ENCODE measurements at places on chromosomes 1 and 21.

- peak; percentile 31 for DNase-seq
Observed at GRCh38 chr1:204523605-204524215, 7.5 kb downstream of the MDM4 start.

DNA sequence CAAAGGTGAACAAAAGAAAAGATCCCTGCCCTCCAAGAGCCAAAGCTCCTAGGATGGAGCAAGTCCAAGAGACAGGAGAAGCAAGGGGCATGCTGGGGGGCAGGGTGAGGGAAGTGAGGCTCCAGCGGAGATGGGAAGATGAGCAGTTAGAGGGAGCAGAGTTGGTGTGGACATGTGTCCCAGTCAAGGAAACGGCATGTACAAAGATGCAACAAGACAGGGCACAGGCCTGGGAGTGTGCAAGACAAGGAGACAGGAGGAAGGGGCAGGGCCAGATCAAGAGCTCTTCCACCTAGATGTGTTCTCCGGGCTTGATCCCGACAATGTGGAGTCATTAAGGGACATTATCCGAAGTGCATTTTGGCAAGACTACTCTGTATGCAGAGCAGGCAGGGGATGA is 82.1 kb downstream of the CAPZB start:
- no peak for DNase-seq

GRCh38 chr1:167922023-167922422 is 8.1 kb upstream of the ADCY10 start:
- DNase-seq = peak; percentile 20

DNA sequence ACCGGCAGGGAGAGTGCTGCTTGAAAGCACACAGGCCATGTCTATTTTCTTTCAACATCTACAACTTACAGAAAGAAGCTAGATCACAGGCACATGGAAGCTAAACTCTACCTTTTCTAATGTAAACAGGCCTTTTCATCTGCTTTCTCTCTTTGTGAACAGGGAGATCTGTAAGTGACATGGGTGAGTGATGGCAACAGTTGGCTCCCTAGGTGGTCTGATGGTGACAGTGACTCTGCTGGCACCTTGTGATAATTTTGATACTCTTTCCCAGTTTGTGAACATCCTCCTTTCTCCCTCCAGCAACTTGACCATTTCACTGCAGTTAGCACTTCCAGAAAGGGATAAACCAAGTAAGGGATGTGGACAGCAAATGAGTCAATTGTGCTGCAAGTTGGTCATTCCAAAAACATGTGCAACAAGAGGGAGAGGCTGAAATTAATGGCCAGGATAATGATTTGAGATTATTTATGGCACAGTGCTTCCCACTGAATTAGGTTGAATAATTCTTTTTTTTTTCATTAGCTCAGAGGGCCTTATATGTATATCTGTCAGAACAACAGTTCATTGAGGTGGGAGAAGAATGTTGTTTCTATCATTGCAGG is 89.5 kb downstream of the XCL2 start:
- DNase-seq = no peak

DNA sequence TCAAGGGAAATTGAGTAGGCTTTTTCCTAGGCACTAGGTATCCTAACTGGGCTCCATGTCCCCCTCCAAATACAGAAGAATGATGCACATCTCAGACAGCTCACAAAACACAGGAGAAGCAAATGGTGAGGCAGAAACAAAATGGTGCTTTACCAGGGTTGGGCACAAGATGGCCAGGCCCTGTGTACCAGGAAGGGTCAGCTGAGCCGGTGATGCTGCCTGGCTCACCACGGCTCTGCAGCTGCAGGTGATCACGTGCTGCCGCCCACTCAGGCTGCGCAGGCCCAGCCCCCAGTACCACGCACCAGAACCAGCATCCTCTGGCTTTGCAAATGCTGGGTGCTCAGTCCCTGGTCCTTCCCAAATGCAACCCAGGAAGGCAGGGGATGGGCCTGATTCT is 993 bp upstream of the DSCAM start:
- DNase-seq = no peak

DNA sequence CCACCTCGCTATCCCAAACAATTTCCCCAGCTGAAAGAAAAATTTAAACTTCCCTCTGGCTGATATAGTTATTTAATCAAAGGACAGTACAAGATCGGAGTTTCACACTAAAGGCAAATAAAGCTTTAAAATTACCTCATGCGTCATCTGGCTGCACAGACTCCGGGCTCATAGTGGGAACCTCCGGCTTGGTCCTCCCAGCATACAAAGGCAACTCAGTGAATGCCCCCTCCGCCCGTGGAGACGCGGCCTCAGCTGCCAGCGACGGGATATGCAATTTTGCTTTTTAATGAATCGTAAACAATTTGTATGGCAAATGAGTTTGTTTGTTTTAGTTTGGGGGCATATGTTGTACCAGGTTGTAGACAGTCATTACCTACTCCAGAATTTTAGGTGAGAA is 214.6 kb upstream of the NFIA start:
- DNase-seq = no peak

- no peak for DNase-seq
Observed at GRCh38 chr21:46477765-46478164, 19.1 kb downstream of the DIP2A start.

DNA sequence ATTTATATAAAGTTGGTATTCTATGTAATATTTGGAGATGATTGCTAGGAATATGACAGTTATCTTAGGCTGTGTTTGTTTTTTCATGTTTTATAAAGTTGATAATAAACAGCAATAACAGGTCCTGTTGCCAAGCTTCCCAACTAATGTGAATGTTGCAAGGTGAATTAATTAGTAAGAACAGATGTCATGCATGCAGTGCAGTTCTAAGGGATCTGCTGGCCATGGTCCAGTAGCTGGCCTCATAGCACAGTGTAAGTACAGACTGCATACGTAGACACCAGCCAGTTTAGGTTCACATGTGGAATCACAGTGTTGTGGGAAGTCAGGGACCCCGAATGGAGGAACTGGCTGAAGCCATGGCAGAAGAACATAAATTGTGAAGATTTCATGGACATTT is 478.2 kb downstream of the NEGR1 start:
- no peak for DNase-seq

DNA sequence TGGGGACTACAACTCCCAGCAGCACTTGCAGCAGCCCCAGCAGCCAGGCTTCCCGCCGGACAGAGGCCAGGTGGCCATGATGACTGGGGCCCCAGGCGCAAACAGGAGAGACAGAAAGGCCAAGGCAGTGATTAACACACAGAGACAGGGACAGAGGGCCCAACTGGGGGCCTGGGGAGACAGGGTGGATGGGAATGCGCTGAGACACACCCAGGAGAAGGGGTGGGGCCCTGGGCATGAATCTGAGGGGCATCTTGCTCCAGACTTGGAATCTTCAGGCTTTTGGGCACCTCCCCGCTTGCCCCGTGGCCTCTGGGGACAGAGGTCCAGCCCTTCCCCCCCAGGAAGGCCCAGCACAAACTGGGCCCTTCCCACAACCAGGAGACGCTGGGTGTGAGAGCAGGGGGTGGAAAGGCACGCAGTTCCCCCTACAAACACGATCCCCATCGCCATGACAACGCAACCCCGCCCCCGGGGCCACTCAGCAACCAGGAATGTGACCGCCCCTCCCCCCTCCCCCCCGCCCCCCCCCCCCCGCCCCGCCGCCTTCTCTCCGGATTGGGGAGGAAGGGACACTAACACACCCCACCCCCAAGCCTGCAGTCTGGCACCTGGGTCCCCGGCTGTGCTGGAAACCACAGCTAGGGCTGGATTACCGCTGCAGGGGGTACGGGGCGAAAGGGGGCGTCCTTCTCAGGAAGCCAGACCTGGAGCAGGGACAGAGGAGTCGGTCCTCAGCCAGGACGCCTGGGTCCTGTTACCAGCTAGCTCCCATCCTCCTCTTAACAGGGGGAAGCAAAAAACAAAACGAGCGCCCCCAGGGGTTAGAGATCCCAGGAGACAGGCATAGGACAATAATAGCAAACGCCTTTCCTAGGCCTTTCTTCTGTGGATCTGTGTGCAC is 4.5 kb downstream of the HDGF start:
- peak; percentile 54 for DNase-seq

DNA sequence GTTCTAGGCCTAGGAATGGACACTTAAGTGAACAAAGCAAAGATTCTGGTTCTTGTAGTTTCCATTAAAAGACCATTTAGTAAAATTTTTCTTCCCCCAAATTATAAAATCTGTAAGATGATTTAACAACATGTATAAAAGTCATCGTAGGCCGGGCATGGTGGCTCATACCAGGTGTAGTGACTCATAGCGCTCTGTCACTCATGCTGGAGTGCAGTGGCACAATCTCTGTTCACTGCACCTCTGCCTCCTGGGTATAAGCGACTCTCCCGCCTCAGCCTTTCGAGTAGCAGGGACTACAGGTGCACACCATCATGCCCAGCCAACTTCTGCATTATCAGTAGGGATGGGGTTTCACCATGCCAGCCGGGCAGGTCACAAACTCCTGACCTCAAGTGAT is 9.1 kb downstream of the ASPM start:
- no peak for DNase-seq

- DNase-seq = no peak
Observed at GRCh38 chr21:15624646-15625045, 105.1 kb upstream of the USP25 start.

GRCh38 chr1:151891512-151891911 is 17.8 kb downstream of the THEM4 start:
- no peak for DNase-seq

DNA sequence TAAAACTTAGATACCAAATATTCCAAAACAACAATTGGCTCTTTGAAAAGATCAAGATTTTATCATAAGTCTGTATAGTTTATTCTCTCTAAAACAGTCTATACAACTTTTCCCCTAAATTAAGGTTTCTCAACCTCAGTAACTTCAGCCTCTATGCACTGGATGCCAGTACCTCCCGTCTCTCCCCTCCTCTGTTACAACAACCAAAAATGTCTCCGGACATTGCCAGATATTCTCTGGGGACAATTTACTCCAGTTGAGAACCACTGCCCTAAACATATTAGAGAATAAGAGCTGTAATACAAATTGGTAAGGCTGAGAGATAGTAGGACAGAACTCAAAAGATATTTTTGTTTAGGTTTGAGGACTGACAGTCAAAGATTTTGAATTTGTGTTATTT is 71.6 kb downstream of the TMEM200B start:
- DNase-seq = no peak

DNA sequence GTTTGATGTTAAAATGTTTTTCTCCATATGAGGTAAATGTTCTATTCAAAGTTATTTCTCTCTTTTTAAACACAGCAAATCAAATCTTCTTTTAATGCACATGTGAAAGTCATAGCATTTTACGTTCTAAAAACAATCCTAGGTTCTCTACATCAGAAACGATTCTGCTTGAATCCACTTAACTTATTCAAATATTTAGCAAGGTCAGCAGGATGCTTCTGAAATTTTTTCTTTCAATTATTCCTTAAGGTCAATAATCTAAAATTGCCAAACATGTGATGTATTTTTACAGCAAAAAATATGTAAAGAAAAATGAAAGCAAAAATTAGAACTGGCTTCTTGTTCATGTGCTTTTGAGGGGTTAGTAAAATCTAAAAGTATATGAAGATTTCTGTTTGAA is 106.7 kb downstream of the TM2D1 start:
- no peak for DNase-seq

DNA sequence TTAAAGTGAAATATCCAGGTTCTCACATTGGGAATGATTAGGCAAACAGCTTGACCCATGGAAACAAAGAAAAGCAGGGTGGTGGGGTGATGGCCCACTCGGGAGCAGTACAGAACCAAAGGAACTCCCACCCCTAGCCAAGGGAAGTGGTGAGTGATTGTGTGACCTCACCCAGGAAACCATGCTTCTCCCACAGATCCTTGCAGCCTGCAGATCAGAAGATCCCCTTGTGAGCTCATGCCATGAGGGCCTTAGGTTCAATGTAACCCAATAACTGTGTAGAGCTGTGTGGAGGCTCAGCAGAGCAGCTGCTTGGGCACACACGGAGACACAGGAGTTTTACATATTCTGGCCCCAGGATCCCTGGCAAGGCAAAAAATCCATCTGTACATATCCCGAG is 311.8 kb upstream of the DPYD start:
- DNase-seq = no peak

GRCh38 chr1:169107603-169108208 is 1.2 kb downstream of the ATP1B1 start:
- no peak for DNase-seq

DNA sequence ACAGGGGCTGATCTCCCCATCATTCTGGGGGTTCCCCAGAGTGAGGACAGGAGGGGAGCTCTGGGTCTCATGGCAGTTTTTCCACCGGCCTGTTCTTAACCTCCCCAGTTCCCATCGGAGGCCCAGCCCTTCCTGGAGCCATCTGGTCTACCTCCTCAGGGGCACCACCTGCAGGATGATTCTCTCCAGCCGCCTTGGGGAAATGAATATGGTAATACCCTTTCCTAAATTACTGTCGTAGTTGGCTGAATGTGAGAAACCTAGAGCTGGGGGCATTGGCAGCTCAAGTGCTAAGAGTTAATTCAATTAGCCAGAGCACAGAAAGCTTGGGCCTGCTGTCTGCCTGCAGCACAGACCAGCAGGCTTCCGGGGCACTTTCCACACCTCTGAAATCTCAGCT is 64.9 kb downstream of the TAS1R2 start:
- no peak for DNase-seq

GRCh38 chr21:45970674-45971615 is 10.6 kb upstream of the COL6A1 start:
- DNase-seq = peak; percentile 18

- DNase-seq = no peak
Observed at GRCh38 chr1:200319148-200319547, 90.7 kb downstream of the ZNF281 start.

DNA sequence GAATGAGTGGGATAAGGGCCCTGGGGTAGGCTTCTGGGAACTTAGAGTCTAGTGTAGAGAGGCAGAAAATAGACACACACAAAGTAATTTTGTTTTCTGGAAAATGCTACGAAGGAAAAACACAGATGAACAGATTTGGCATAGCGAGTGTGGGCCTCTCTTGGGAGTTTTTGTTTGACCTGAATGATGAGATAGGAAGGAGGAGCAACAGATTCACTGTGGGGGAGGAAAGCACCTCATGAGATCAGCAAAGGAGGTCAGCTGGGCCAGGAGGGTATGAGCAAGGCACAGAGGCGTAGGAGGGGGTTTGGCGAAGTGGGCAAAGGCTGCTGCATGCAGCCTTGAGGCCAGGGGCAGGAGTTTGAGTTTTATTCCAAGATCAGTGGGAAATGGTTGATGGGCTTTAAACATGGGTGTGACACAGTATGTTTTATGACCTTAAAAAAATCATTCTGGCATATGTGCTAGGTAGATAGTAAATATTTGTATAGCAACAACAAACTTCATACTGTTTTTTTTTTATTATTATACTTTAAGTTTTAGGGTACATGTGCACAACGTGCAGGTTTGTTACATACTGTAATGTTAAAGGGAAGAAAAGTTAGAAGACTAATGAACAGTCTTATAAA is 57.9 kb downstream of the FGGY start:
- DNase-seq = no peak
